ENCODE measurements at places on chromosomes 4 and X.

DNA sequence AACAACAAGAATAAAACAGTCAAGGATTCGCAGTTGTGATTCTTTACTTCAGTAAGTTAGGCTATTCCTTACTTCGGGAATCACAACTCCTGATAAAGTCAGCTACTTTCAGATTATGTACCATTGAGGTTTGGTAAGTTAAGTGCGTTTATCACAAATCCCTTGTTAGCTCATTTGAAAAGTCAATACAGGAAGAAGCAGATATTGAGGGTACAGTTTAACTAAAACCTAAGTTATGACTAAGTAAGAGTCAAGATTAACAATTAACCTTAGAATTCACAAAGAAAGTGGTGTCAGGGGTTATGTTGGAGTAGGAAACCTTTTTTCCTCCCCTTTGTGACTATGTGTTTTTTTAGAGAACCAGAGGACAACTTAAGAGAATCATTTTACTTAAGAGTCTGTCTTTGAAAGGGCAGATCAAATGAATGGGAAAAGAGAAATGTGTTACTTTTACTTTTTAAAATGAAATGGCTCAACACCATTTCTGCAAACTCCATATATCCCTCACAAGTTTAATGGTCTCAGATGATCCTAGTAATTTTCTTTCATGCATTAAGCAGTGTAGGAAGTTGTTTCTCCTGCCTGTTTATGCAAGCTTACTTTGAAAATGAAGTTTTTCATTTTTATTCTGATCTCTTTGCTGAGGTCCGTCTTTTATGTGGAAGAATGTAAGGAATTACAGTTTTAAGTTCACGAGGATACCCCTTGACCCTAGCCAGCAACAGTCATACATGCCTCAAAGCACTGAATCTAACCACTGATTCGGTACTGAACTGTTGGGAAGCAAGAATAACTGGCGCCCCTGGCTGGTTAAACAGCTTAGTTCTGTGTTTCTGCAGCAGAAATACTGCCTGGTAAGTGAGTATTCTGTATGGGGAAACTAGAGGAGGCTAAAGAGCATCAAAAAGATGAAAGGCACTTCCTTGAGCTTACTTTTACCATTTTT, 211.7 kb downstream of the SLC4A4 start:
- peak; percentile 82 for DNase-seq

GRCh38 chr4:41050880-41051775, 163.2 kb downstream of the APBB2 start:
- no peak for DNase-seq

DNA sequence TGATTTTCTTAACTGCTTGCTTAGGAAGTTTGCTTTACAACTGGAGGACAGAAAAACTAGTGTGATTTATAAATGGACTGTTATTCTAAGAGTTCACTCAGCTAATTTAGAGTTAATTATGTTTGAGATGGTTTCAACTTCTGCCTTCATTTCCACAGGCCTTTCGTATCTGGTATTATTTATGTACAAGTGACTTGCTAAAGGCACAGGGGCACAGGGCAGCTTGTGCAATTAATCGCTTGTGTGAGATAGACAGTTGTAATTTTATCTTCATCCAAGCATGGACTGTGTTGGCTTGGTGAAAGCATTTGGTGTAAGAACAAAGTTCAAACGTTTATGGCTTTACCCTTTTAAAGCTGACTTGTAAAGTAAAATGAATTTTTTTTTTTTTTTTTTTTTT, 38.3 kb downstream of the GPAT3 start:
- DNase-seq = no peak

GRCh38 chr4:90187148-90187884, 60.1 kb downstream of the CCSER1 start:
- DNase-seq = no peak

DNA sequence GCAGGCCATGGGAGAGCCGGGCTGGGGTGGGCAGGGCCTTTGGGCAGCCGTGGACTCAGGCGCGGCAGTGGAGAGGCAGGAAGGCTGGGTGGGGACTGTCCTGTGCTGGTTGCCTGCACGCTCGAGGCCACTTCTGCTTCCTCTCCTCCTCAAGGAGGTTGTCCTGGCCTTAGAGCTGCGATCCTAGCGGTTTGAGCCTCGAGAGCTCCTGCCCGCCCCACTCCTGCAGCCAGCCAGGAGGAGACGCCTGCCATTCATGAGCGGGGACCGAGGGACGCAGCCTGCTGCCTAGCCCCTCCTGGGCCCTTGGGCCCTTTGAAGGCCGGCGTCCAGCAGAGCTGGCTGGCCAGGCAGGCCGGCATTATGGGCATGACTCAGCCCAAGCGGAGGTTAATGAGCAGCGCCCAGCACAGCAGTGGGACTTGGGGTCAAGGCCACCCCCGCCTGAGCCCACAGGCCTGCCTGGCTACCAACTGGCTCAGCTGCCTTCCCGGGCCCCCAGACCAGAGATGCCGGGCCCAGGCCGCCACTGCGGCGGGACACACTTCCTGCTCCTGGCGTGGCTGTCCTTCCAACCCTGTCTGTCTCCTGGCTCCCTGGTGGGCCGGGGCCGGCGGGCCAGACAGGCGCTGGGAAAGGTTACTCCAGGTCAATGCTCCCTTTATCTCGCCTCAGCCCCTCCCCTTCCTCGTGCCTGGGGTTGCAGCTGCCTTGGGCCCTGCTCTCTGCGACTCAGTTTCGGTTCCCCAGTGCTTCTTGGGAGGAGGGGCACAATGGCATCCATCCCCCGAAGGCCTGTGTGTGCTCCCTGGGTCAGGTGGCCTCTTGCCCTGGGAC, 1.8 kb downstream of the ABCD1 start:
- peak; percentile 45 for DNase-seq

DNA sequence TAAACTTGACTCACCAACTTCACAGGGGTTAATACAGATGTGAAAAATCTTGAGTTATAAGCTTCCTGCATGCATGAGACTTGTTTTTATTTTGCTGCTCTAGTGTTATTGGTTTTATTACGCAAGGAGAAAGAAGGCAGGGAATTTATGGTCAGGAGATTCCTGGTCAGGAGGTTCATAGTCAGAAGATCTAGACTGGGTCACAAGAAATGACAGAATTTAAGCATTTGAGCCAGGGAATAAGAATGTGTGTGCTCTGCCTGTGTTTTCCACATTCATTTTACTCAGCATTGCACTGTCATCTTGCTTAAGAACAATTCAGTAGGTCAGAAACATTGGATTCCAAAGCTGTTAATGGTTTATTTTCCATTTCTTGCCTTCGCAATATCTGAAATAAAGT, 2522.1 kb downstream of the ARAP2 start:
- peak; percentile 48 for DNase-seq

DNA sequence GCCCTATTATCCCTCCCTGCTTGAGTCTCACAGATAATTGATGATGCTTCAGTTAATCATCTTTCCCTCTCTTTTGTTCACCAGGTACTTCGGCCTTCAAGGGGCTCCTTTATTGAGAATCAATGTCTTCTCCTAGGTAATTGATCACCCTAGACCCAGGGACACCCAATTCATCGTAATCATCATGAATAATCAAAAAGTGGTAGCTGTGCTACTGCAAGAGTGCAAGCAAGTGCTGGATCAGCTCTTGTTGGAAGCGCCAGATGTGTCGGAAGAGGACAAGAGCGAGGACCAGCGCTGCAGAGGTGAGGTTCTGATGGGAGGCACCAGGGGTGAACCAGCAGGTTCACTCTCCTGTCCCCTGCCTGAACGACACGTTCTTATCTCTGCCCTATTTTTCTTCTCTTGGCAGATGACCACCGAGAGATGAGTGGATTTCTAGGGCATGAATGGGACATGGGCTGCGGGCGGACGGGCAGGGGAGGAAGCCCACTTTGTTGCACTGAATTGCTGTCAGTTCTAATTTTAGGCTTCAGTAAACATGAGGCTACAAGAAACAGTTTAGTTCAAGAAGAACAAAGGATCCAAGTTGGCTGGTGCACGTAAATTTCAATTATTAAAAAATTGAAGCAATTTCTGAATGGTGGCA, 80.5 kb downstream of the ALPK1 start:
- DNase-seq = no peak

GRCh38 chrX:40809210-40809609, 73.9 kb upstream of the MED14 start:
- peak; percentile 2 for DNase-seq

GRCh38 chrX:136667446-136668168, 19.6 kb downstream of the CD40LG start:
- DNase-seq = no peak

DNA sequence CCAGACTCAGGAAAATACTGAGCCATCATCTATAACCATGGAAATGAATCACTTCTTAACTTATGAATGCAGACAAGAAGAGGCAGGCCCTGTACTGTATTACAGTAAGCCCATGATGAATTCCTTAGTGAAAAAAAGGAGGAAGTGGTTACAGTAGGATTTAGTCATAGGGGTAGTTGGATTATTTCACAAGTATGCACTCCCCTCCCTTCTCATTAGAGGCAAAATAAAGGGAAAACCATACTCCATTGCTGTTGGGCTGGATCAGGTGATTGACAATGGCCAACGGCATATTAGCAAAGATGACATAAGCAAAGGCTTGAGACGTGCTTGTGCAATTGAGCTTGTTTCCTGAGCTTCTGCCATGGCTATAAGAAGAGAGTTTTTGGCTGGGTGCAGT, 181.1 kb upstream of the PRPS2 start:
- peak; percentile 66 for DNase-seq

DNA sequence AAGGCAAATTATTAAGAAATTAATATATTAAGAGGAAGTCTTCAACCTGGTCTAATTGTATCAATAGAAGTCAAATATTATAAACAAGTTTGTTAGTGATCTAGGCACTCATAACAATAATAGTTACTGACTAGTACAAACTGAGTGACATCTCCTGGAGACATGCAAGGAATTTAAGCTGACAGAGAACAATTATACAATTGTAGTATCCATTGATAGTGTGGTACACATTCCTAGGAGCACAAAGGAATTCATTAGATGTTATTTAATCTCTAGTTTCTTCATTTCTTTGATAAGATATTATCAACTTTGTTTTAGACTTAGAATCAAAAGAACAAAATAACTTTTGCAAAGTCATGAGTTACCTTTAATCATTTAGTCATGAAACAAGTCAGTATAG, 1048.6 kb downstream of the PCDH7 start:
- DNase-seq = no peak

GRCh38 chr4:53711926-53712325, 120.6 kb upstream of the LNX1 start:
- no peak for DNase-seq

- DNase-seq = no peak
Measured at GRCh38 chr4:173763389-173763788, 233.4 kb upstream of the HAND2 start.

DNA sequence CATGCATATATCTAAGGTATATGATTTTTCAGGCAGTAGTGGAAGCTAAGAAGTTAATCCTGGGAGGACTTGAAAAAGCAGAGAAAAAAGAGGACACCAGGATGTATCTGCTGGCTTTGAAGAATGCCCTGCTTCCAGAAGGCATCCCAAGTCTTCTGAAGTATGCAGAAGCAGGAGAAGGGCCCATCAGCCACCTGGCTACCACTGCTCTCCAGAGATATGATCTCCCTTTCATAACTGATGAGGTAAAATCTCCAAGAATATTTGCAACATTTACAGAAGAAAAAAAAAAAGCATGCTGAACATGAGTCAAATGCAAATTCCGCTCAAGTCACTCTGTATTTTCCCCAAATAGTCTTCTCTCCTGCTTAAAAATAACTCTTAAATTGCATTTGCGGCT, 32.1 kb downstream of the MTTP start:
- DNase-seq = no peak

- peak; percentile 32 for DNase-seq
Measured at GRCh38 chr4:133151691-133152329, 2.7 kb downstream of the PCDH10 start.

All from HFFc6 (cell line).